ENCODE measurements at places on chromosomes 5 and 9.
A peak's percentile ranks its signal among the peaks of the same experiment; 100 is the strongest.

- DNase-seq = no peak
These were observed 82.2 kb upstream of the CXCL14 start for GRCh38 chr5:135660826-135661575.

DNA sequence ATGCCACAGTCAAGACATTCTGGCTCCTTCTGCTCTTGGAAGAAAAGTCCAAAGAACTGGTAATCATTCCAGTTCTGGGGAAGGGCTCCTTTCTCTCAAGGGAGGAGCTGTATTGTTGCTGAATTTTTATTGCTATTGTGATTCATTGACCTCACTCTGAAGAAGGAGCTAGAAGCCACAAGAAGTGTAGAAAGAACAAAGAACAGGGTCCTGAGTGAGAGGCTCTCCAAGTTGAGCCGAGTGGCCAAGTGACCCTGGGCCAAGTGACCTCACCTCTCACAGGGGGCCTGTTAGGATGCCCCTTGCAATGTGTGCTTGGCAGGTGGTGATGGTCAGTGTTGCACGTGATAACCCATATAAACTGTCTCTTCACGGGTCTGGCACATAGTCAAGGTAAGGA, 173.3 kb downstream of the FGF18 start:
- DNase-seq = no peak

DNA sequence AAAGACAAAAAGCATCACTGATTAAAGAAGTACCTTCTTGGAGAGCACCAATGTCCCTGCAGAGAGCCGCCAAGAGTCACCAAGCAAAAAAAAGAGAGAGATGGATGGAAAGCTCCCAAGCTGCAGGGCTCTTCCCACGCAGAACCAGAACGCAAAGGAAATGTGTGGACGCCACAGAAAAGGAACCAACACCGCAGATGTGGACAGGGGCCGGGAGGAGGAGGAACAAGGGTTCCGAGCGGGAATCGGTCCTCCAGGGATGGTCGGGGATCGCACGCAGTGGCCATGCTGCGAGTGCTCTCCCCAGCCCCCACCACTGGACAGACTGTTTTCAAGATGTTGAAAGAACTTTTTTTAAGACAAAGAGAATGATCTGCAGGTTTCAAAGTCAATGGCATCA, 40.2 kb upstream of the ZNF354A start:
- DNase-seq = no peak

GRCh38 chr9:104831681-104832080, 67.8 kb downstream of the NIPSNAP3B start:
- DNase-seq = no peak

- no peak for DNase-seq
These were observed 128.3 kb downstream of the SLF1 start for GRCh38 chr5:94746731-94747124.

- no peak for DNase-seq
These were observed 690.2 kb downstream of the NR2F1-AS1 start for GRCh38 chr5:92890841-92891244.

DNA sequence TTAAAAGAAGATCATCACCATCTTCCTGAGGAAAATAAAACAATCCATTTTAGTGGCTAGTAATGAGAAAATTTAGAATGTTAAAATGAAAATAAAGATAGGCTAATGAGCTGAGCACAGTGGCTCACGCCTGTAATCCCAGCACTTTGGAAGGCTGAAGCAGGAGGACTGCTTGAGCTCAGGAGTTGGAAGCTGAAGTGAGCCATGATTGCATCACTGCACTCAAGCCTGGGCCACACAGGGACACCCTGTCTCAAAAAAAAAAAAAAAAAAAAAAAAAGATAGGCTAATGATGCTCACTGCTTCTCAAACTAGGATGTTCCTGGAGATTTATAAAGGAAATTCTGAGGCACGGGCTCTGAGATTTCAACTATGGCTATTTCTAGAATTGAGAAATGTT, 50.3 kb downstream of the CPLANE1 start:
- DNase-seq = no peak

DNA sequence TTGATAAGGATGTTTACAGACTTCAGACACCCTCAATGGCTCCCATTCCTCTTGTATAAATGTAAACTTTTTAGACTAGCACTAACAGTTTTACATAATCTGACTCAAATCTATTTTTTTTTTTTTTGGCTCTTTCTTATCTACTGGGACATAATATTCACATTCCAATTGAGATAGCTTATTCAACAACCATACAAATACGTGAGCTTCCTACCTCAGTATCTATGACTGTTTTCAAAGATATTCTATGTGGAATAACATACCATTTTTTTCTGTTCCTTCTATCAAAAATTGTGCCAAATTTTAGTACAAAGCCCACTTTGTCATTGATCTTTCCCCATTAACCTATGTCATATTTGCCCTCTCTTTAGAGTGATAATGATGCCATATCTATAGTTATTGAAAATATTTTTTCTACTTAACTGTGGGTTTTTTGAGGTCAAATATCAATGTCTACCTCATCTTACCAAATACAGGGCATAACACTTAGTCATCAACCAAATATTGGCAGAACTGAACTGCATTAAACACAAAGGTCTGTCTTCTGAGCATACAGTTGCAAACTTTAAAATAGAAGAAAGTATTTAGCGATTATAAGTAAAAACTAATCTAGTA, 482.6 kb downstream of the PTPRD start:
- no peak for DNase-seq

GRCh38 chr5:170805666-170806065, 22.1 kb downstream of the GABRP start:
- DNase-seq = no peak

DNA sequence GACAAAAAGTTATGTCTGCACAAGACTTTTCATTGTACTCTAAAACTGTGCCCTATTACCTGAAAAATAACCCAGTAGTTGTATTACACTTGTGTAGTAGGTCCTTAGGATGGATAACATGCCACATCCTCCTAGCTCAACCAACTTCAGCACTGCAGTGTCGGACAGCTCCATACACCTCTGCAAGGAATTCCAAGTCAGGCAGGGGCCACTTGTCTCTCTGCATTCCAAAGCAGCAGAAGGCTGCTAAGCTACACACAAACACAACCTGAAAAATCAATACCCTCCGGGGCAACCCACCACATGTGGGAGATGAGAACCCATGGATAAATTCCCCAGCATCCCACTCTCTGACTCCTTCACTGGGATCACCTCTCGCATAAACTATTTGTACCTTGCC, 50.2 kb downstream of the MED10 start:
- DNase-seq = peak; percentile 54

- DNase-seq = no peak
These were observed 114.5 kb downstream of the TSSK1B start for GRCh38 chr5:113320273-113320780.

- no peak for DNase-seq
These were observed 780.7 kb downstream of the NR2F1-AS1 start for GRCh38 chr5:92800365-92800764.

- DNase-seq = no peak
These were observed 395.7 kb upstream of the SEMA6A start for GRCh38 chr5:116970318-116970717.

DNA sequence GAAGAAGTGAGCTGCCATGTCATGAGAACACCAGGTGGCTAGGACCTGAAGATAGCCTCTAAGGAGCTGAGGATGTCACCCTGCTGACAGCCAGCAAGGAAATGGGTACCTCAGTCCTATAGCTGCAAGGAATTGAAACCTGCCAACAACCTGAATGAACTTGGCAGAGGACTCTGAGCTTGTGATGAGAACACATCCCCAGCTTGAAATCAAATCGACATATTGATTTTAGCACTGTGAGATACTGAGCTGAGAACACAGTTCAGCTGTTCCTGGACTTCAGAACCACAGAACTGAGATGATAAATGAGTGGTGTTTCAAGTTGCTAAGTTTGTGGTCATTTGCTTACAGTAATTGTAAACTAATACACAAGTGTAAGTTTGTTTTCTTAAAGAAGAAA, 5.5 kb upstream of the RASEF start:
- no peak for DNase-seq

DNA sequence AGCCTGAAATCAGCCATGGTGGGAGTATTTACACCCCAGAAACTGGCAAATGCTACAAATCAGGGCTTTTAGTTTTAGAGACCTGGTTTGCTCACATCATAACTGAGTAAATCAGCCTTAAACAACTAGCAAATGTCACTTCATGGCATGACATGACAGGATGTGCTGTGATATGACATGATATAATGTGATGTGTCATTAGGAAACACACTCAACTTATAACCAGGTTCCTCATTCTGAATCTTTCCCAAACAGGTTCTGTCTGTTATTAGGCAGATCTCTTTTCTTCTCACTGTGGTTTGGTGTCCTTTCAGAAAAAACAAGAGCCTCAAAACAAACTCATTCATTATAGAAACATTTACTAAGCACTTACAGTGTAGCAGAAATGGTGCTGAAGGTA, 90.5 kb downstream of the ADAMTS12 start:
- no peak for DNase-seq

DNA sequence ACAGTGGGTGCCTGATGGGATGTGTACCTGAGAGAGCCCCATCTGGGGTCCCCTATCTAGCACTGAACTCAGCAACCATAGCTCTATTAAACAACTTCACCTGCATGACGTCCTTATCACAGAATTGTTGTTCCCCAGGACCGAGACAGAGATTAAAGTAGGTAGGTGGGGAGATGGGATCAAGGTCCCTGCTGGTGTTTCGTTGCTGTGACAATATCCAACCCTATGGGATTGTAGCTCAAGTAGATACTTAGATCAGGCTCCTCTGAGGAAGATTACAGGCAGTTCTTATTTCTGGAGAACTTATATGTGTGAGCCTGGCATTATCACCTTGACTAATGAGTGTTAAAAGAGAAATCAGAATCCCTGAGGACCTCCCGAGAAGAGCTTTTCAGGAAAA, 84.9 kb downstream of the SLC28A3 start:
- no peak for DNase-seq

DNA sequence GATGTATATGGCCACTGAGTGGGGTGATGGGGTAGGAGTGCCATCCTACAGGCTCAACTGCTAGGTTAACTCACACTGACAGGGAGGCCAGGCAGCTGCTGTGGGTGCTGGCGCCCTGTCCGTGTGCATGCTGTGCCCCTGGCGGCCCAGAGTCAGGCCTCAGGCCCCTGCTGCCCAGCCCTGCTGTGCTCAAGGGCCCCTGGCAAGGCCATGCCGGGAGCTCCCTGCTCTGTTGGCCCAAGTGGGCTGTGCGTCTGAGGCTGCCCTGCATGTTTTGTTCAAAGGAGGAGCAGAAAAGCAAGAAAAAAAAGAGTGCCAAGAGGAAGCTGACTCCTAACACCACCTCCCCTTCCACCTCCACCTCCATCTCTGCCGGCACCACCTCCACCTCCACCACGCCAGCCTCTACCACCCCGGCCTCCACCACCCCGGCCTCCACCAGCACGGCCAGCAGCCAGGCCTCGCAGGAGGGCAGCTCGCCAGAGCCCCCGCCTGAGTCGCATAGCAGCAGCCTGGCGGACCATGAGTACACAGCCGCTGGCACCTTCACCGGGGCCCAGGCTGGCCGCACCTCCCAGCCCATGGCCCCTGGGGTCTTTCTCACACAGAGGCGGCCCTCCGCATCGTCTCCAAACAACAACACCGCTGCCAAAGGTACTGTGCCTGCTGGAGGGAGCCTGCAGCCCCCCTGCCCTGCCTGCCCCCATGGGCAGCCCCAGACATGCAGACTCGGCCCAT, 100.1 kb downstream of the PHF2 start:
- DNase-seq = no peak

DNA sequence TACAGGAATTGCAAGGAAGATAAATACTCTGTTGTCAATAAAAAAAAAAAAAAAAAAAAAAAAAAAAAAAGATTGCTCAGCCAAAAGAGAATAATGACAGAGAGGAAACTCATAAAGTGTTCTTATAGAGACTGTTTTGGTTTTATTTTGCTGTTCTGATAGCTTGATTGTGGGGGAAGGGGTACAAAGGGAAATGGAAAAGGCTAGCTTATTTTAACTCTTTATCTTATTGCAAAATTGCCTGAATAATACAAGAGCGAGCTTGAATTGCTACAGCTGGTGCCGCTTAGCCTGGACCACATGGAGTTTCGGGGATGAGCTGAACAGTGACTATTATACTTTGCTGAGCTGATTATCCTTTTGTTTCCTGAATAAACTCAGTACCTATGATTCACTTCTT, 31.0 kb upstream of the SHISAL2B start:
- DNase-seq = no peak

DNA sequence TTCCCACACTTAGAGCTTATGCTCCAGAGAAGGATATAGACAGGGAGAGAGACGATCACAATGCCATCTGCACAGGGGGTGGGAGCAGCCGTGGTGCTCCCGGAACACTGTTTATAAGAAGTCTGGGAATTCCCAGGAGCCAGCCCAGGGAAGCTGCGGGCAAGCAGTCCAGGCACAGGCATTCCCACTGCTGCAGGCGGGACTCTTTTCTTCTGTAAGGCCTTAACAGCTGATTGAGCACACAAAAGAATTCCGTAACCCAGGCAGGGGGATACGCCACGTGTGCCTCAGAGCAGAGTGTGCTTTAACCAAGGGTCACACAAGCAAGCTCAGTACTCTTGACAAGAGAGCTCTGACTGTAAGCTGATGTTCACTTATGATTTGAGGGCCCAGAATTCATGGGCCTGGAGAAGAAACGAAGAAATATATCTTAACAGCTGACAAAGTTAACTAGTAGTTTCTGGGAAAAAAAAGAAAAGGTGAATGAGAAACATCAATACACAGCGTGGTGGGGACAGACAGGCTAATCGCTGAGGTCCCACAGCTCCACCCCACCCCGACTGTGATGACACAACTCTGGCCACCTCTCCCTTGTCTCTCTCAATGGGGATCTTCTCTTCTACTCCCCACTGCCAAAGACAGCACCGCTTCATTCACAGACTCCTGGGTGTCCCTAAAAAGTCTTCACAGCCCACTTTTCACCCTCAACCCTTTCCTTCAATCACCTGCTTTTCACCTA, 85.9 kb upstream of the SIMC1 start:
- no peak for DNase-seq

GRCh38 chr5:30505014-30505886, 688.2 kb upstream of the CDH6 start:
- DNase-seq = no peak

- DNase-seq = peak; percentile 94
These were observed 23.5 kb downstream of the GRAMD2B start for GRCh38 chr5:126446498-126447224.

DNA sequence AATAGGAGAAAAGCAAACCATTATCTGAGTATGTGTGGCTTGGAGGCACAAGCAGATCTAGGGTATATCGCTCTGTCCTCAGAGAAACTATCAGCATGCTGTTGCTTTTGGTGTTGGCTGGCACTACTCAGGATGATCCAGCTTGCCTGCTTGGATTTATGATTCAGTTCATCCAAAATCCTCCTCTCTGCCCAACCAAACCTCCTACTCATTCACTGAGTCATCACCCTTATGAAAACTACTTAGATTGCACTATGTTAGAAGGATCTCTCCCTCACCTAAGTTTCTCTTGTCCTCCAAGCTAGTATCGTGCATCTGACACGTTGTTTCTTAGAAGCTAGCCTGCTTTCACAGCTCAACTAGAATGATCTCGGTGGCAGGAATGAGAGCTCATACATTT, 14.2 kb upstream of the ZBED3 start:
- DNase-seq = no peak

DNA sequence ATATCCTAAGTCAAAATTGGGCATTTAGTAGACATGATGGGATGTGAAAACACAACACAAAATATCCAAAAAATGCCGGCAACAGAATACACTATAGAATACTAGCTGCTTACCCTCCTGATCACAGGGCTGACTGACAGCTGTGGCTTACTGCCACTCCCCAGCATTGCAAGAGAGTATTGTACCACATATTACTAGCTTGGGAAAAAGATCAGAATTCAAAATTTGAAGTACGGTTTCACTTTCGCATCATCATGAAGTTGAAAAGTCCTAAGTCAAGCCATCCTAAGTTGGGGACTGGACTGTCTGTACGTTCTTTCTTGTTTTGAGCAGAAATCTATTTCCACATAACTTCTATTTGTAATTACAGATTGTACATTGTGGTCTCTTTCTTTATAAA, 851.4 kb downstream of the MAT2B start:
- no peak for DNase-seq

Measured in LoVo (cell line).